HCT116 (cell line): ENCODE measurements at places on chromosomes 2 and 18. TPM values are rescaled to one million over a fixed set of nuclear protein-coding genes. Genes with fewer than 3 reads are reported as not detected.
A peak's percentile ranks its signal among the peaks of the same experiment; 100 is the strongest.

DNA sequence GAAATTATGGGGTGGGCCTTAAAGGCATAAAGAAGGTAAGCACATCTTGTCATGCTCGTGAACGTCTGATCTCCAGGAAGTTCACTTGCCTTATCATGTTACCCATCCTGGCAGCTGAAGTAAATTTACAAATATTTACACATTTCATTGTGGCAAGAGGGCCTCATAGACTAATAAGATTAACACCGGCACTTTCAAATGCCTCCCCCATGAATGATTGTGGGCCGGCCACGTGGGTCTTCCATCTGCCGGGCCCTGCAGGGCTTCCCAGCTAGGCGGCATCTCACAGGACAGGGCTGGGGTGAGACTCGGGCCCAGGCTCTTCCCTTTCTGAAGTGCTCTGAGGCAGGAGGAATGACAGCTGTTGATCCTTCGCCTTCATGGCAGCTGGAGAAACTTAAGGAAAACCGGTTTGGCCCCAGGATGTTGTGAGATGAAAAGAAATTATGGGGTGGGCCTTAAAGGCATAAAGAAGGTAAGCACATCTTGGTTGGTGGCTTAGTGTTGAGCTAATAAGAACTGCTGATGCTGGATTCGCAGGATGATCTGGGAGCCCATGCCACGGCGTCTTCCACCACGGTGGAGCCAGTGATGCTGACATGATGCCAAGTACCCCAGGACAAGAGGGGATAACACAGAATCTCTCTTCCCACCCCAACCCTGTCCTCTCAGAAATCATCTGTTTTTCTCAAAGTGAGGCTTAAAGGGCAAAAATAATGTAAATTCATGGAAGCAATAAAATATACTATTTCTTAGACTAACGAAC is 176.3 kb downstream of the SEPTIN10 start:
- no peak overlapping the region for H3K27ac ChIP-seq
- no peak overlapping the region for H3K4me3 ChIP-seq
- H3K36me3 ChIP-seq, result no peaks in the 10 kb centered on the region
- no peak for DNase-seq
- no peaks in the 10 kb centered on the region for H3K27me3 ChIP-seq

GRCh38 chr2:231013820-231014219 is 17.9 kb downstream of the SPATA3 start:
- H3K27ac ChIP-seq, result no peak overlapping the region
- H3K27me3 ChIP-seq, result no peaks in the 10 kb centered on the region
- DNase-seq, result no peak
- no peak overlapping the region for H3K4me3 ChIP-seq
- no peaks in the 10 kb centered on the region for H3K36me3 ChIP-seq
- H3K4me1 ChIP-seq, result no peaks in the 10 kb centered on the region

DNA sequence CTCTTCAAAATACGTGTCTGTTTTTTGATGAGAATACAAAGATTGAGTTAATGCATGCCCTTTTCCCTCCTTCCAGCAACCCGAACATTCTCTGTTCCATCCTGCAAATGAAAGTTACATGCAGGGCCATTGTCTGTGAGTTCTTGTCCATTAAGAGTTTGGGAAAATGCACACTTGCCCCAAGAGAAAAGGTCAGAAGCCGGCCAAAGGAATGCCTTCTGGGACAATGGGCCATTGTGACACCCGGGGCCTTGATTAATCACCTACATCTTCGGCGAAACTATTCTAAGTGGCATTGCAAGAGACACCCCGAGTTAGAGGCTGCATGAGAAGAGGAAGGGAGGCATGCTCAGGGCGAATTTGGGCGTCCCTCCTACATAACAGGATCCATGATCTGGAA is 73.7 kb upstream of the COPS8 start:
- H3K4me3 ChIP-seq, result no peak overlapping the region
- no peaks in the 10 kb centered on the region for H3K36me3 ChIP-seq
- no peak for DNase-seq

GRCh38 chr2:107462181-107462580 is 364.5 kb upstream of the RGPD4 start:
- H3K27me3 ChIP-seq, result no peaks in the 10 kb centered on the region
- H3K4me3 ChIP-seq, result no peak overlapping the region
- no peak overlapping the region for H3K27ac ChIP-seq
- H3K4me1 ChIP-seq, result no peaks in the 10 kb centered on the region

- H3K27ac ChIP-seq, result no peak overlapping the region
- H3K4me1 ChIP-seq, result no peaks in the 10 kb centered on the region
- no peak overlapping the region for H3K4me3 ChIP-seq
These were observed 72.2 kb downstream of the XRCC5 start for GRCh38 chr2:216181351-216181750.

GRCh38 chr18:10264260-10264659 is 190.2 kb upstream of the APCDD1 start:
- H3K36me3 ChIP-seq, result no peaks in the 10 kb centered on the region
- H3K27me3 ChIP-seq, result peaks cover 4% of the 10 kb centered on the region; the same call in 1 of the 2 replicates
- H3K4me1 ChIP-seq, result no peaks in the 10 kb centered on the region
- no peak for DNase-seq

GRCh38 chr2:174597345-174598047 is at the start of gene WIPF1:
Gene WIPF1 (minus strand): TSS chr2:174597804. CDS start chr2:174585573, 12,231 bp downstream.
- H3K4me1 ChIP-seq, result no peaks in the 10 kb centered on the region
- no peaks in the 10 kb centered on the region for H3K27me3 ChIP-seq
- H3K36me3 ChIP-seq, result no peaks in the 10 kb centered on the region
- no peak within 1 kb of the TSS for H3K4me3 ChIP-seq
- no peak within 1 kb of the TSS for H3K27ac ChIP-seq
- no peak for DNase-seq

GRCh38 chr2:38274286-38275276 is 102.5 kb downstream of the ATL2 start:
- no peak overlapping the region for H3K27ac ChIP-seq
- peak; percentile 79 for DNase-seq

DNA sequence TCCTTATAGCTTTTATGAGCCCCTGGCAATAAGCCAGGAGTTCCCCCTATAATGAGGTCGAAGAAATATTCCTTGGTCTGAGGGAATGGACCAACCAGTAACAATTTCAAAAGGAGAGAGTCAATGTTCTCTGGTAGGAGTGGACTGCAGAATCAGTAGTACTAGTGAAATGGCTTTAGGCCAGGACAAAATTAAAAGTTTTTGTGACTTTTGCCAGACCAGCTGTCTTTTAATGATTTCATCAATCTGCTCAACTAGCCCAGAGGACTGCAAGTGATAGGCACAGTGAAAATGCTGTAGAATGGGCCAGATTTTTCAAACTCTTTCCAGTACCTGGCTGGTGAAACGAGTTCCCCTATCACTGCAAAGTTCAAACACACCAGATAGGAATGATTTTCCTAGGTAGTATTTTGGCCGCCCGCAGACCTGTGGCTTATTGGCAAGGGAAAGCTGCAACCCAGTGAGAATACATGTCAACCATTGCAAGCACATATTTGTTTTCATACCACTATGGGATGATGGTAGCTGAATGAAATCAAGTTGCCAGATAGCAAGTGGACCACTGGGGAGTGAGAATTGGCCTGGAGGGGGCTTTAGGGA is 45.5 kb downstream of the CERS6 start:
- no peak overlapping the region for H3K4me3 ChIP-seq
- no peaks in the 10 kb centered on the region for H3K27me3 ChIP-seq
- no peak for DNase-seq

DNA sequence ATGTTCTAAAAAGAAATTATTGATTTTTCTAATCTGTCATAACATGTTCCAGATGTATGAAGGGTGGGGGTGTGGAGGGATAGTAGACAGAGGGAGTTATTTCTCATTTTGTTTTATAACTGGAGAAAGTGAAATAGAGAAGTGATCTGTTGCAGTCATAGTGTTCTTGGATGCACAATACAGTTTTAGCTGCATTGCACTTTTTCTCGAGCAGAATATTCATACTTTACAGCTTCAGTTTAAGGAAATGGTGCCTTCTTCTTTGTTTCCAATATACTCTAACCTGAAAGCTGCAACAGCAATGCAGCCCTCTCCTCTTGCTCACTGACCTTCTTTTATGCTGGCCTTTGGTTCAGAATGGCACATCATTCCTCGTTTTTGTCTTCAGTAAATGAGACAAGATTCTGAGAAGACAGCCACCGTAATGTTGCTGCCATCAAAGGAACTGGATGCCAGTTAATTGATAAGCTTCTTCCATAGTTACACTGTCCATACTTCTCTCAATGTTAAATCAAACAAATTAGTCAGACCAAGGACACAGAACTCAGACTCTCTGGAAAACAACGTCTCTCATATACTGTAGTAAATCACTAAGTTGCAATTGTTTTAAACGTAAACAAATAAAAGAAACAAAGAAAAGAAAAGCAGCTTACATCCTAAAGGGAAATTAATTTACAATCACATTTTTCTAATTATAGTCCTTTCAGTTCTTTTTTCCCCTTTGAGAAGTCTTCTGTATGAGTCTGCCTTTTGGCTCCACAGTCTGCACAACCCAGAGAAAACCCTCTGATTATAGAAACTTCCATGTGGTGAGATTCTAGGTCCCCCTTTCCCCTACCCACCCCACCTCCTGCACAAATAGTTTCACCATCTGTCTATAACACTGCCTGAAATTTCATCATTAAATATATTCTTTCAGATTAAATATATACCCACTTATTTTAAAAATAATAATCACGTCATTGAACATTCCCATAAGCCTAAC is 97.4 kb upstream of the UGP2 start:
- H3K36me3 ChIP-seq, result no peaks in the 10 kb centered on the region
- H3K4me3 ChIP-seq, result no peak overlapping the region
- no peaks in the 10 kb centered on the region for H3K4me1 ChIP-seq
- no peak for DNase-seq

DNA sequence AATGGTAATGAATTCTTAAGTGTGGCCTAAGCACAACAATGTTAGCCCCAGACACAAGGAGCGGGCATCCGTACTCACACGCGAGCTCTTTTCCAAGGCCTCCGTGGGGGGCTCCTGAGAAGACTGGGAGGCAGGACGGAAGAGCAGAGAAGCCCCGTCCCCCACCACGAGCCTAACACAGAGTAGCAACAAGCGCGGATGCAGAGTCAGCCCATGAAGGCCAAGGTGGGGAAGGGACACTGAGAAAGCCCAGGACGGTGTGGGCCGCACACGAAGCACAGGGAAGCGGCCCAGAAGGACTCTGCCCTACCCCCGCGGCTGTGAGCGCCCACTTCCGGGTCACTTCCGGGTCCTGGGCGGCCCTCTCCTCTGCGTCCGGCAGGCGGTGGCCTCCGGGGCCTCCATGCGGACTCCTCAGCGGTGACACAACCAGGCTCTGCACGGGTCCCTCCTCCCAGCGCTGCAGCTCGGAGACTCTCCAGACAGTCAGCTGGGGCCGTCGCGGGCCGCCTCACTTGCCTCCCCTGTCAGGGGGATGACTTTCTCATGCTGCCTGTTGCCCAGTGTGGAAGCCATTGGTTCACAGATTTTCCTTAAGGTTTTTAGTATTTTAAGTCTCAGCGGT is 151.5 kb downstream of the MTCL1 start:
- H3K36me3 ChIP-seq, result no peaks in the 10 kb centered on the region
- peaks cover 3% of the 10 kb centered on the region; the same call in 1 of the 2 replicates for H3K4me1 ChIP-seq
- DNase-seq, result no peak
- no peaks in the 10 kb centered on the region for H3K27me3 ChIP-seq
- H3K4me3 ChIP-seq, result no peak overlapping the region
- H3K27ac ChIP-seq, result no peak overlapping the region

- no peak overlapping the region for H3K27ac ChIP-seq
- H3K27me3 ChIP-seq, result no peaks in the 10 kb centered on the region
- no peaks in the 10 kb centered on the region for H3K36me3 ChIP-seq
- H3K4me1 ChIP-seq, result peaks cover 9% of the 10 kb centered on the region
- no peak for DNase-seq
These were observed 20.4 kb upstream of the PELI1 start for GRCh38 chr2:64164629-64165028.

DNA sequence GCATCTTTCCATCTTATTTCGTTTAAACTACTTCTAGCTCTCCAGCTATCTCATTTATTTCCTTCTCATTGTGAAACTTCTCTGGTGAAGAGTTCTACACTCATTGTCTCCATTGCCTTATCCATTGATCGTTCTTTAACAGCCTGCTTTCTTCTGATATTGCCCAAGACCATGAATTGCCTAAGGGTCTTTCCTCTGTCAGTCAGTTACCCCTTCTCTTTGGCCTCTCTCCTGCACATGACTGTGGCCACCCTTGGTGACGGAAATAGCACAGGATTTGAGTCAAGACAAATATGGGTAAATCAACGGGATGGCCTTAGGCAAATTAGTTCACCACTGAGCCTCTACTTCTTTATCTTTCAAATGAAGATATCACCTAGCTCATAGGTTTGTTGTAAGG is 26.6 kb downstream of the NHEJ1 start:
- no peak overlapping the region for H3K4me3 ChIP-seq
- H3K4me1 ChIP-seq, result no peaks in the 10 kb centered on the region
- H3K27me3 ChIP-seq, result no peaks in the 10 kb centered on the region
- H3K27ac ChIP-seq, result no peak overlapping the region
- H3K36me3 ChIP-seq, result no peaks in the 10 kb centered on the region

GRCh38 chr18:23530195-23530594 is 26.9 kb downstream of the RMC1 start:
- peak overlapping the region; percentile 63; the same call in 1 of the 2 replicates for H3K27ac ChIP-seq
- no peak for DNase-seq
- 0 out of 2 replicates have a peak overlapping the region, but pooled peaks have one; percentile 10 for H3K4me3 ChIP-seq

DNA sequence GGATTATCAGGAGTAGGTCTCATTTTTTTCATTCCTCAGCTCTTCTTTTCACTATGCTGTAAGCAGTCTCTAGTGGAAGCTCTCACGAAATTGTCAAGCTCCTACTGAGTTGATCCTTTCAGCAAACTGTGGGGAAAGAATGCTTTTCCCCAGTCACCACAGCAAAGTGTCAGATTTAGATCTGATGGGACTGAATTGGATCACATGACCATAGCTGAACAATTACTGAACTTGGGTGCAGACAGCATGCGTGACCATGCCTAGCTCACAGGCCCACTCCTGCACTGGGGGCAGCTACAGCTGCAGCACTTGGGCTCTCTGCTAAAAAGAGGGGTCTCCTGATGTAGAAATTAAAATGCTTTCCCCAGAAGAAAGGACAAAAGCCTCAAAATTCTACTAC is 3.1 kb downstream of the ARHGAP15 start:
- no peaks in the 10 kb centered on the region for H3K36me3 ChIP-seq
- no peak overlapping the region for H3K27ac ChIP-seq
- H3K4me3 ChIP-seq, result no peak overlapping the region
- H3K4me1 ChIP-seq, result no peaks in the 10 kb centered on the region
- peaks cover 11% of the 10 kb centered on the region for H3K27me3 ChIP-seq

GRCh38 chr2:98522854-98523253 is 78.2 kb downstream of the INPP4A start:
- no peak overlapping the region for H3K27ac ChIP-seq
- H3K36me3 ChIP-seq, result no peaks in the 10 kb centered on the region
- H3K27me3 ChIP-seq, result no peaks in the 10 kb centered on the region
- no peak for DNase-seq

DNA sequence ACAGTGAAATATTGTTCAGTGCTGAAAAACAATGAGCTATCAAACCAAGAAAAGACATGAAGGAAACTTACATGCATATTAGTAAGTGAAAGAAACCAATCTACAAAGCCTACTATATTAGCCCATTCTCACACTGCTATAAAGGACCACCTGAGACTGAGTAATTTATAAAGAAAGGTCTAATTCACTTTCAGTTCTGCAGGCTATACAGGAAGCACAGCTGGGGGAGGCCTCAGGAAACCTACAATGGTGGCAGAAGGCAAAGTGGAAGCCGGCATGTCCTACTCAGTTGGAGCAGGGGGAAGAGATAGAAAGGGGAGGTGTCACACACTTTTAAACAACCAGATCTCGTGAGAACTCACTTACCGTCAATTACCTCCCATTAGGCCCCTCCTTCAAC is 232.1 kb downstream of the TMX3 start:
- no peaks in the 10 kb centered on the region for H3K4me1 ChIP-seq
- H3K27me3 ChIP-seq, result no peaks in the 10 kb centered on the region
- no peak overlapping the region for H3K4me3 ChIP-seq
- no peak for DNase-seq
- no peak overlapping the region for H3K27ac ChIP-seq

CRACDL gene
- total RNA-seq, result 1.1 TPM

FOXI3 gene
- not detected for total RNA-seq

CBLN2 gene
- total RNA-seq, result not detected

PTPRN gene
- not detected for total RNA-seq

GLB1L gene
- total RNA-seq, result 6.6 TPM

WDR7 gene
- total RNA-seq, result 11.5 TPM

PDE1A gene
- 0.12 TPM for total RNA-seq
